ENCODE measurements at places on chromosomes 1 and 21.

DNA sequence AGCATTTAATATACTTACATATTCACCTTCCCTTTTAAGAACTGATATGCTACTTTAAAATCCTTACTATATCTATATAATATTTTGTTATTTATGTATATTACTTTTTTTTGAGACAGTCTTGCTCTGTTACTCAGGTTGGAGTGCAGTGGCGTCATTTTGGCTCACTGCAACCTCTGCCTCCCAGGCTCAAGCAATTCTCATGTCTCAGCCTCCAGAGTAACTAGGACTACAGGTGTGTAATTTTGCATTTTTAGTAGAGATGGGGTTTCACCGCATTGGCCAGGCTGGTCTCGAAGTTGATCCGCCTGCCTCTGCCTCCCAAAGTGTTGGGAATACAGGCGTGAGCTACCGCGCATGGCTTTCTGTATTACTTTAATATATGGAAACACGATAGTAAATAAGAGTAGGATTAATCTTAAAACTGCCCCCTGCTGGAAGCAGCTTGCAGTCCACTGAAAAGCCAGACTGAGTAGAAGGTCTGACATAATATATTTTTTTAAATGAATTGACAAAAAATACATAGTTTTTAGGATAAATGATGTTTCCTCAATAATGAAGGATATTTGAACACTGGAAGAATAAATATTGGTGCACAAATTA lies 24.4 kb downstream of the RCAN3 start:
- peak; percentile 66 for DNase-seq

GRCh38 chr1:209531006-209531405 lies 52.5 kb upstream of the CAMK1G start:
- DNase-seq, result no peak

GRCh38 chr1:8816831-8817411 lies 519 bp downstream of the RERE start:
- DNase-seq, result peak; percentile 66

DNA sequence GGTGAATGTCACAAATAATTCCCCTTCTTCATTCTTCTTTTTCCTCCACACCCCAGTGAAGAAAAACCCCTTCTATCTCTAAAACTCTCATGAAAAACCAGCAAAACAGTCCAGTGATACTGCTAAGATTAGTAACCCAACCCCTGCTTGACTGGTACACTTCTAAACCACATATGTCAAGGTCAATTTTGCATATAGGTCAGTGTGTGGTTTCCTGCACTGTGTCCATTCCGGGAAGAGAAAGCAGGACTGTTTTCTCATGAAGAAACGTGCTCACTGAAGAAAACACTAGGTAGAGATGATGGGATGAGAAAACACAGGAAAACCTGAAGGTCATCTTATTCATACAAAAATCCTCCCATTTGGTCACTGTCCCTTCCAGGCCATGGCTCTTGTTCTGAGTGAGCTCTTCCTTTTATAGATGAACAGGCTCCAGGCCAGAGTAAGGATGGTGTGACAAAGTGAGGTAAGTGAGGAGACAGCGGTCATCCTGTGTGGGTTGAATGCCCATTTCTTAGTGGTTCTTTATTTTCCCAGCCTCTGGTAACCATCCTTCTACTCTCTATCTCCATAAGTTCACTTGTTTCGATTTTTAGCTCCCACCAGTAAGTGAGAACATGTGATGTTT lies 122.7 kb downstream of the FASLG start:
- no peak for DNase-seq

DNA sequence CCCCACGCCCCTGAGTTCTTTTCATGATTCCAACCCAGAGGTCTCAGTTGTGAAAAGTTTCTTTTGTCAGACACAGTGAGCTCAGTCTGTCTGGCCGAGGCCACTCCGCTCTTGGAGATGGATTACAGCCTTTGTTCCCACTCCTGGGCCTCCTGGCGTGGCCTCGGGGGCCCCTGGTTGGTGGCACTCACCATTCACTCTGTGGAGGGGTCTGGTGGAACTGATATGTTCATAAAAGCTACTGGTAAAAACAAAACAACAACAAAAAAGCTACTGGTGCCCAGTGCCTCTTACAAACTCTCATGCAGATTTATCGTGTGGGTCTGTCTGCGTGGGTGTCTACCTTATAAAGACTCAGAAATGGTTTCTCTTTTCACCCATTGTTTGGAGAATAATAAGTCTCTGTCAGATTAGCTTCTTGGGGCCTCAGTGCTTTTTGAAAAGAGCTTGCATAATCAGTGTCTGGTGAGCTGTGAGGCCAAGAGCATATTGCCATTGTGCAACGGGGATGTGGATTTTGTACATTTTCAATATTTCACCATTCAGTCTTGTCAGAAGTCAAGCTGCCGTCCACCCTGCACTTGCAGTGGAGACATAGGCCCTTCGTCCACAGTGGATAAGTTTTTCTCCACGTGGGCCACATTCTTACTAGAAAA lies 86.7 kb downstream of the GALNT2 start:
- no peak for DNase-seq

DNA sequence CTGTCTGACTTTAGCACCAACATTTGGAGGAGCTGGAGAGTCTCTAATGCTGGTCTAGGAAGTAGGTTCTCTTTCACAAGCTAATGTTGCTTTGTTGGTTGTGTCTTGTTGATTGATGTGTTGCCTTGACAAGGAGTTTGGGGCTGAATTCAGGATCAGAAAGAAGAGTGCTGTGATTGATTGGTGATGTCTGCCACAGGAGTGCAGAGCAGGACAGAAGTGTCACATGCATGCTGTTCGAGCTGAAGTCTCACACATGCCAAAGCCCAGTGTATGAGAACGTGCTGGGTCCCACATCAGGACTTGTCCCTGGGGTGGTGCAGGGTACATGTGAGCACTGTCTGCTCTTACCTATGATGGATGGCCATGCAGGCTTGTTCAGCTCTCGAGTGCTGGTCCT lies 694.4 kb downstream of the MATN1 start:
- no peak for DNase-seq

DNA sequence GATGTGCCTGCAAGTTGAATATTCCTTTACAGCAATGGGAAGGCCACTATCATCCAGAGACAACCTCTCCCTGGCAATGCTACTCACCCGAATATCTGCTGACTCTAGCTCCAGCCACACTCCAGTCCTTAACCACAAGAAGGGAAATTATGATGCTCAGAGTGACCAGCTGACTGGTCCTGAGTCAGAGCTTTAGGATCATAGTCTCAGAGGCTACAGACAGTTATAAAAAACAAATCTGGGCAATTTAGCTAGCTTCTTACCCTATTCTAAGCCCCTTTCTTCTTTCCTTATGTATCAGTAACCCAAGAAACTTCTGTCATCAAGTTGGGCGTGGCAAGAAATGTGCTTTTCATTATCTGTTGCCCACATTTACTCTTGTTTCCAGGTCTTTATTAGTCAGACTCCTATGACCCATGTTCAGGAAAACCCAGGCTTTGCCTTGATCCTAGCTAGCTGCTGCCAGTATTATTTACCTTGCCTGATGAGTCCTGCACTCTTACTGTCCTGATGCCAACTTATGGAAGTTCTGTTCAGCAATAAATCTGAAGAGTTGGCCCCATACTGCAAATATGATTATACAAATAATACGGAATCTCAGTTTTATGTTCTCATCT lies 207.0 kb downstream of the TTLL7 start:
- DNase-seq, result no peak

DNA sequence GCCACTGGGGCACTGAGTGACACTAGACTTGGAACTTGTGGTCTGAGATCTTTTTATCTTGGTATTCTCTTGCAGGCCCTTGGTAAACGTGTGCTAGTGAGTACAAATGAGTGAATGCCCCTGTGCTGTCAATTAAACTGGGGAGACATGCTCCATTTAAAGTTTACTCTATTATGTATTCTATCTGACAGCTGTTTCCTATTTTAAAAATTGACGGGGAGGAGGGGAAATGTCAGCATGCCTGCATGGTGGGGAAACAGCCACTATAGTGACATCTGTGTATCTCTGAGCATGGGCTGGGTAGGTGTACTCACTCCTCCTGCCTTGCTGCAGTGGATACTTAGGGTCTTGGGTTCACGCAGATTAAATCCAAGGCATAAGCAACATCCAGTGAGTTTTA lies 59.0 kb upstream of the IKBKE start:
- DNase-seq, result no peak

GRCh38 chr1:62362926-62363325 lies 43.7 kb upstream of the KANK4 start:
- DNase-seq, result no peak

GRCh38 chr1:111145542-111145941 lies 5.5 kb downstream of the CEPT1 start:
- no peak for DNase-seq

GRCh38 chr1:14659913-14660312 lies 61.4 kb downstream of the KAZN start:
- no peak for DNase-seq

DNA sequence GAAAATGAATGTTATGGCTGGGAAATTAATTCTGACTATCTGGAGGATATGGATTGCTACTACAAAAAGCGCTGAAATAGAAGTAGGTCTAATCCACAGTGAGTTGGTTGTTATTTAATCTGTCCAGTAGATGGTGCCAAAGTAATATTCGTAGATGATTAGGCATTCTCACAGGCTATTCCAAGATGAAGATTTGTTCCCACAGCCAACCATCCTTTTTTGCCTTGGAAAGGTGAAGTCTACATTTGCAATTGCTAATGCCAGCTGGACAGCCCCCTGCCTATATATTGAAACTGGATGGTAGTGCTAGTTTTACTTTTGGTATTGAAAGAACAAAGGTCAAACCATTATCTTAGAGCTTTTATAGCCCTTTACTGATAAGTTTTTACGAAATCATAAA lies 43.8 kb downstream of the RBM11 start:
- no peak for DNase-seq

DNA sequence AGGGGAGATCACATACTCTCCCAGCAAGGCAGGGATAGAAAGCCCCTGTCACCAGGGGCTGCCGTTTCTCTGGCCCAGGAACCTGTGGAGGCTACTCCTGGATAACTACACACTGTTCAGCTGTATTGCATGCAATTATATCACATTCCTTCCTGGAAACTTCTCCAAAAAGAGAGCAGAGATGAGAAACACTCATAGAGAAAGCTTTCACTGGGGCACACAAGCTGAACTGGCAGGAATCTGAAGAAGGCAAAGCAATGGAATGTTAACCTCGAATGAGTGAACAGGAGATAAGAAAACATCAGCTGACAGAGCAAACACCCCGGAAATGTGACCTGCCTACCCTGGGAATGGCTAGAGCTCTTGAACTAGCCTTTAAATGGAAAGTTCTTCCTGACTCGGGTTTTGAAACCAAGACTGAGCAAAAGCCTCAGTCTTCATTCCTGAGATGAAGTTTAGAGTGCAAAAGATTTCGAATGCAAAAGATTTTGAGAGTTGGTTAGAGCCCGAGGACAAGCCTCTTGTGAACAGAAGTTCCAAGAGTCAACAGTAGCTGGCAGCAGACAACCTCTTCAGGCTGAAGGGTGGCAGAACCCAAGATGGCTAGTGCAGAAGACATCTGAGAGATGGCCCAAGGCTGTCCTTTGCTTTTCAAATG lies 32.3 kb downstream of the CCN1 start:
- no peak for DNase-seq

DNA sequence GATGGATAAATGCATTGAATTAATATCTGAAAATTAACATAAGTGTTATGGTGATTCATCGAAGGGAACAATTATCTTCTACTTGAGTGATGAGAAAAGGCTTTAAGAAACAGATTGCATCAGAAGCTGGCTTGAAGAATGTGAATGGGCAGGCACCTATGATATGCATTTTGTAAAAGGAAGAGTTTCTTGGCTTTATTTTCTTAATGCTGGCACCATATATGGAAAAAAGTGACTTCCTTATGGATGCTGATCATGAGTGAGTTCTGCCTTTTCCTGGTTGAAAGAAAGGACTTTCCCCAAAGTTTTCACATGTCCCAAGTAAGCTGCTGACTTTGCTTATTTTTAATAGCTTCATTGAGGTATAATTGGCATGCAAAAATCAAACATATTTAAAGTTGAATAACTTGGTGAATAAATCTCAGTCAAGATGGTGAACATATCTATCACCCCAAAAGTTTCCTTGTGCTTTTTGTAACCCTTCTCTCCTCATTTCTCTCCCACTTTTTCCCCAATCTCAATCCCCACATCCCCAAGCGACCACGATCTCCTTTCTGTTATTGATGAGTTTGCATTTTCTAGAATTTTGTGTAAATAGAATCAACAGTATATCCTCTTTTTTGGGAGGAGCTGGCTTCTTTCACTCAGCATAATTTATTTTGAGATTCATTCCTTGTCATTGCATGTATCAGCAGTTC lies 74.2 kb downstream of the SPATA46 start:
- no peak for DNase-seq

DNA sequence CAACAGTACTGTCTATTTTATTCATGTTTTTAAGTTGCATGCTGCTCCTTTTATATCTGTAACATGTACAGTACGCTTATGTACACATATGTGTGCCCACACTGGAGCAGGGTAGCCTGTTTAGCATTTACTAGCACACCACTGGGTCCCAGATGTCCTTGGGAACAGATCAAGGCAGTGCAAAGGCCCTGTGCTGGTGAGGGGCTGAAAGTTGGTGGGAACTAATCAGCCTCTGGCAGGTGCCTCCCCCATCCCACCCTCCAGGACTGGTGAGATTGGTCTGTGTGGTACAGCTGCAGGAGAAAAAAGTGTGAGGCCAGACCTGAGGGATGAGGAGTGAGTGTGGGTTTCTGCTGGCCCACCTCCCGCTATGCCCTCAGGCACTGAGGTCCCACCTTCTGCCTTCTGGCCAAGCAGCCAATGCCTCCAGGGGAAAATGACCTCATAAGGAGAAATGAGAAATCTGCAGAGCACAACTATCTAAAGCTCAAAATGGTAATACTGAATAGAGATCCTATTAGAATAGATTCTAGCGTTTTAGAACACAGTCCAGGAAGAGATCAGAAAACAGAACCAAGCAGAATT lies 58.9 kb downstream of the POFUT2 start:
- no peak for DNase-seq

GRCh38 chr1:200949626-200950025 lies 54.9 kb downstream of the INAVA start:
- no peak for DNase-seq

- no peak for DNase-seq
These were observed 810.6 kb upstream of the ADGRL4 start for GRCh38 chr1:79817031-79817560.

DNA sequence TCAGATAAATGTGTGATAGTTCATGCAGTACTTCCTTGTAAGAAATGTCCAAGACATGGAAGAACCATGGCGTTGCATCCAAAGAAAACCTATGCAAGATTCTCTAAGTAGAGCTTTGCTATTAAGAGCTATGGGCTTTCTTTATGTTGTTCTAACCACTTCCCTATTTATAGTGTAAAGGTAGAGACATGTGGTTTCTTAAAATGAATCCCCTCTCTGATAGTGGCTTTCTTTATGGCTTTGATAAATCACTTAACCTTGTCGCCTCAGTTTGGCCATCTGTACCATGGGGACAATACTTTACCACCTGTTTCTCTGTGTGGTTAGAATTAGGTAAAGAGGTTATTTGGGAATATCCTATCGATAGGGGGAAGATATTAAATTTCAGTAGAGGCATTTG lies 305.5 kb downstream of the NFIA start:
- no peak for DNase-seq

Data from mucosa of descending colon (tissue), 3 donors.